ENCODE measurements at places on chromosomes 7 and 10.
A peak's percentile ranks its signal among the peaks of the same experiment; 100 is the strongest.

- DNase-seq, result peak; percentile 67
These were observed 489 bp downstream of the MAP3K8 start for GRCh38 chr10:30434273-30435072.

DNA sequence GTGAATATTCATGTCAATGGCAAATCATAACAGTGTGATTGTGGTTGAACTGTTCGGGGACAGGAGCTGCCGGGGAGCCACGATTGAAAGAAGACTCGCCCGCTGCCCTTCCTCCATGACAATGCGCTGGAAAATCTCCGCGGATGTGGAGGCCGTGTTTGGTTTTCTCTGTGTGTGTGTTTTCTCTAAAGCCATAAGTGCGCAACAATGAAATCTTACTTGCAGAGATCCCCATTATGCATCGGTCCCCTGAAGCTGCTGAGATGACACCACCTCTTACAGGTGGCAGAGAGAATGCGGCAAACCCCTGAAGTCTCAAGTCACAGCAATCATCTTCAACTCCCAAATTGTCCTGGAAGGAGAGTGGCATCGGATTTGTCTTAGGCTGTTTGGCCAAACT is 442.3 kb upstream of the MKI67 start:
- no peak for DNase-seq

- DNase-seq, result no peak
These were observed 16.1 kb downstream of the MYL10 start for GRCh38 chr7:101612885-101613515.

- peak; percentile 7 for DNase-seq
These were observed 152.4 kb downstream of the NSUN6 start for GRCh38 chr10:18498998-18499397.

GRCh38 chr10:113899952-113900598 is 45.6 kb downstream of the NHLRC2 start:
- DNase-seq, result no peak

GRCh38 chr10:7896297-7896696 is 78.0 kb downstream of the TAF3 start:
- no peak for DNase-seq

DNA sequence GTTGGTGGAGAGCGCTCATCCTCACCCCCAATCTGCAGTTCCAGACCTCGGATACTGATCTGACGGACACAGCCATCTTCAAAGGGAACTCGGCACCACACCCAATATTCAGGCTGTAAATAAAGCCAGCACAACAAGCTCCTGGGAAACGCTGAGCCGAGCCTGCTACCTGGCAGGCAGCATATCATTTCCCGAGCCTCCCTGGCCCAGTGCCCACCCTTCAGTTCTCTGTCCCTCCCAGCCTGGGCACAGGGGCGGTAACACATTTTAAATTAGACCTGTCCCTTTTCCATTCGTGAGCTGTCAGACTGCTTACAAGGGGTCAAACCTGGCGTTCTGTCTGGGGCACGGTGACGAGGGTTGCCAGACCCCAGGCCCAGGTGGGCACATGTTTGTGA is 250.5 kb downstream of the ARHGAP12 start:
- no peak for DNase-seq

DNA sequence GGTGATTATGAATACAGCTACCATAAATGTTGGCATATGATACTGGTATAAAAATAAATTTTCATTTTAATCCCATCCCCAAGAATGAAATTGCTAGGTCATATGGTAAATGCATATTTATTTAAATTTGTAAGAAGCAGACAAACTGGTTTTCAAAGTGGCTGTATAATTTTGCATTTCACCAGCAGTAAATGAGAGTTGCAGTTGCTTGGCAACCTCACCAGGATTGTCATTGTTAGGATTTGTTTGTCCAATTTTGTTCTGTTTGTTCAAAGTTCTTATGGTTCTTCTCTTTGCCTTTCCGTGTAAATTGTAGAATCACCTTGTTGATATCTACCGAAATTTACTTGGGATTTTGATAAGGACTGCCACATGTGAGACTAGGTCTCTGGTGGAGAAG is 237.4 kb downstream of the OTUD1 start:
- DNase-seq, result no peak

DNA sequence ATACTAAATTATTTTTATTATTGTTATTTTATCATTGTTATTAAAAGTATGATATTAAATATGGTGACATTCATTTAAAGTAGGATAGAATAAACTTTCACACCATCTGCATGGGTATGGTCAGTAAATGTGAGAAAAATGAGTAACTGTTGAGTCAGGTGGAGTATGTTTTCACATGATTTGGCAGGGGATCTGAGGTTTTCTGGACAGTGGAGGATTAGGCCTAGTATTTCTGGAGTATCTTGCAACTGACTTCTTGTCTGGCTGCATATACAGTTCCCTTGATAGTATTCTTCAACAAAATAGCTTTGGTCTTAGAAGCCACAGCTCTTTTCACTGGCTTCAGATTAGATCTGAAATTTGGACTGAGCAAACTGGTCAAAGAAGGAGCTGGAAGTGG is 54.5 kb downstream of the GBF1 start:
- DNase-seq, result peak; percentile 63

GRCh38 chr7:66050990-66051448 is 24.6 kb upstream of the ASL start:
- peak; percentile 93 for DNase-seq

DNA sequence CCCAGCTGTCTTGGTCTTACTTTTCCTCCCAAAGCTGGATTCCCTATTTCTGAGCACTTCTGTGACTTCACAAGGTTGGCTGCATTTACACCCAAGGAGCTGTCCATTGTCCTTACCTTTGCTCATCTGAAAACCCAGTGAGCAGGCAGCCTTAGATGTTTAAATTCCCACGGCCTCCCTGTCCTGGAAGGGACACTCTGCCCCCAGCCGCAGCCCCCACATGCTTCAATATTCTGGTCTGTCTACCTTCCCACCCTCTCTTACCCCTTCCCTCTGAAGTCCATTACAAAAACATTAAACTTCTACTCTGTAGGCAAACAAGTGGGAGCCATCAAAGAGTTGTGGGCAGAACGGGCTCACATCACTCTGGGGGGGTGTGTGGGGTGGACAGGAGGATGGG is 73.8 kb upstream of the EFCAB10 start:
- peak; percentile 50 for DNase-seq

DNA sequence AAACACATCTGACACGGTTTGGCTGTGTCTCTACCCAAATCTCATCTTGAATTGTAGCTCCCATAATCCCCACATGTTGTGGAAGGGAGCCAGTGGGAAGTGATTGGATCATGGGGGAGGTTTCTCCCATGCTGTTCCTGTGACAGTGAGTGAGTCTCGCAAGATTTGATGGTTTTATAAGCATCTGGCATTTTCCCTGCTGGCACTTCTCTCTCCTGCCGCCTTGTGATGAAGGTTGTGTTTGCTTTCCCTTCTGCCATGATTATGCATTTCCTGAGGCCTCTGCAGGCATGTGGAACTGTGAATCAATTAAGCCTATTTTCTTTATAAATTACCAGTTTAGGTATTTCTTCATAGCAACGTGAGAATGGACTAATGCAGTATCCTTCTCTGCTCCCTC is 5.9 kb upstream of the HTR5A start:
- DNase-seq, result no peak
